SHP77 treated with DMSO at 0.1 percent for 48 hours (cell line): ENCODE measurements at places on chromosomes 7 and 10.

DNA sequence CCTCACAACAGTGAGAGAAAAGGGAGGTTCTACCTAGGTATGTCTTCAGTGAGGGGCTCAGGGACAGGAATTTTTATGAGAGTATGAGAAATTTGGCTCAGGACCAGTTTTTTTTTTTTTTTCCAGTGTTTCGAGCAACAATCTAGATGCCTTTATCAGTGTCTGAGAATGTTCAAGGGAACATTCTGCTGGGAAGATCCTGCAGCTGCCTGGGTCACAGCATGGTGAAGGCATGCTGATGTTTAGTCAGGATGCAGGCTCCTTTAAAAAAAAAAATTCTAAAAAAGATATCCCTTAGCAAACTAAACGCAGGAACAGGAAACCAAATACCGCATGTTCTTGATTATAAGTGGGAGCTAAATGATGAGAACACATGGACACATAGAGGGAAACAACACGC is 31.0 kb downstream of the SBDS start:
- no peak for DNase-seq

DNA sequence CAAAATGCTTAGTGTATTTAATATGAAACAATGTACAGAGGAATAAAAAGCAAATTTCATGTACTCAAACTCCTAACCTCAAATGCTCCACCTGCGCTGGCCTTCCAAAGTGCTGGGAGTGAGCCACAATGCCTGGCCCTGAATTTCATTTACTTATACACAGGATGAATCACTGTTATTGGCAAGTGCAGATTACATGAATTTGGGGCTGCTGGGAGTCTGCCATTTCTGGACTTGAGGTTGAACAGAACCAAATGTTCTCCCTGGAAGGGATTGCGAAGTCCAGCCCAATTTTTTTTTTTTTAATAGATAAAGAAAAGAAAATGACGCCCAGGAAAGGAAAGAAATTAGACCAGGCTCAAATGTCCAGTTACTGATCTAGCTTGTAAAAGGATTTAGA is 6.8 kb upstream of the CSTF2T start:
- no peak for DNase-seq

- no peak for DNase-seq
Observed at GRCh38 chr7:51268859-51269258, 47.8 kb downstream of the COBL start.

DNA sequence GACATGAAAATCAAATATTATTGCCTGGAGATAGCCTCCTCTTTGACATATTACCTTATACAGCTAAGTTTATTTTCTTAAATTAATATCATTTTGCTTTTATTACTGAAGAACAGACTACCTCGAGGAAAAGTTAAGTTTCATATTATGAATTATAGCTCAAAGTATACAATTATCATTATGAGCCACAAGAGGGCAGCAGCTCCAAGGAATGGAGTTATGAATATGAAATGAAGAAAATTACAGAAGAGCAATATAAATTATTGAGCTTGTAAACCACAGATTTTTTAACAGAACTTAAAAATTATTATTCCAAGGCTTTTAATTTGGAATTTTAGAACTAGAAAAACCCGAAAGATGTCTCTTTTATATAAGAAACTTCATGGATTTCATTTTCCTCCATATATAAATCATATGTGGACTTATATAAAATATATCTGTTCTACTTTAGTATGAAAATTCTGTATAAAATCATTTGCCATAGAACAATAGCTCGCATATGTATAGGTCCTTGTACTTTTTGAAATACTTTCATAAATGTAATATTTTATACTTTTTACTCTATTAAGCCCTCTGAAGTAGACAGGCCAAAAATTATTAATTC is 40.1 kb downstream of the IQUB start:
- peak; percentile 11 for DNase-seq

- DNase-seq = peak; percentile 77
Observed at GRCh38 chr10:100998183-100998990, 1.2 kb upstream of the LZTS2 start.

DNA sequence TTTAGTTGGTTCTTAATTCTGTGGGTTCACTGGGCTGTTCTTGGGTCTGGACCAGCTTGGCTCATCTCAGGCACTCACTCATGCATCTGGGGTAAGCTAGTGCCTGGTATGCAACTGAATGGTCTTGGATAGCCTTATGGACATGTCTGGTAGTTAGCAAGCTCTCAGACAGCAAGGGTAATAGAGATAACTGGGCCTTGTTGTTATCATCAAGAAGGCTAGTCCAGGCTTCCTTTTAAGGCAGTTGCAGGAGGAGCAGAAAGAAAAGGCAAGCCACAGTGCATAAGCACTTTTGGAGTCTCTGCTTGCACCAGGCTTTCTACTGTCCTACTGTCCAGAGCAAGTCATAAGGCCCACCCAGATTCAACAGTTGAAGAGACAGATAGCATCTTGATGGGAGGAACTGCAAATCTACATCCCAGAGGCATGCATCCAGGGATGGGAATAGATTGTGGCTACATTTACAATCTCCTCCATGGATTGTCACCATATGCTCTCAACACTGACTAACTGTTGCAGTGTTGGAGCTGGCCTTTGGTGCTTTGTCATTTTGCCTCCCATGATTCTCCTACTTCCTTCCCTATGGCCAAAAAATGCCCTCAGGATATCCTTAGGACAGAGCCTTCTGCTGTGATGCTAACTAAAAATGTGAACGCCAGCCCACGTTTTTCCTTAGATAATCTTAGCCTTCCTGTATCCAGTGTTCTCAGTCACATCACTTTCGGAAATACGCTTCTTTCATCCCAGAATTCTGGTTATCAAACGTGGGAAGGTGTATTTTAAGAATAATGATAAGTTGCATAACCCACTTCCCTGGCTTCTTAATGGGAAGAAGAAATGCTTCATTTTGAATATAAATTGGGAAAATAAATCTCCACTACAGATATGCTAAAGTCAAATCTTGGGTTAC is 3.6 kb downstream of the GIMAP4 start:
- no peak for DNase-seq

DNA sequence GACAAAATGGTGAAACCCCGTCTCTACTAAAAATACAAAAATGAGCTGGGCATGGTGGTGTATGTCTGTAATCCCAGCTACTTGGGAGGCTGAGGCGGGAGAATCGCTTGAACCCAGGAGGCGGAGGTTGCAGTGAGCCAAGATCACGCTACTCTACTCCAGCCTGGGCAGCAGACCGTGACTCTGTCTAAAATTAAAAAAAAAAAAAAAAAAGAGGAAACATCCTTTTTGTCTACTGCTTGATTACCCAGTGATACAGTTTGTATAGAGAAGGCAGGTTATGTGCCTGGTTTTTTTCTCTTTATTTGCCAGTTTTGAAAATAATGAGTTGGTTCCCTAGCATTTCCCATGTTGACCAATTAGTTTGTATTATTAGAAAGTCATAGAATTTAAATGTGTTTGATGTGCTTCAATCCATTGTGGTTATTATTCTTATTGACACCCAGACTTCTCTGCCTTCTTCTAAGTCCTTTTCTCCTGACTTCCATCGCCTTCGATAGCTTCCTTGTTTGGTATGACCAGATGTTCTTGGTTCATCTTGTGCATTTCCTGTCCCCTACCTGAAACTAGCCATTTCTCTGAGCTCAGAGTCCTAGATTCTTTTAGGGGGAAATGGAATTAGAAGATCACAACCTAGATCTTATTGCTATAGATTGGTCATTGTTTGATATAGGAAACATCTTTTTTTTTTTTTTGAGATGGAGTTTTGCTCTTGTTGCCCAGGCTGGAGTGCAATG is 43.2 kb downstream of the VKORC1L1 start:
- DNase-seq = no peak

GRCh38 chr10:1212571-1213141 is 156.5 kb downstream of the WDR37 start:
- DNase-seq = no peak

- no peak for DNase-seq
Observed at GRCh38 chr7:68348401-68348800, 1249.9 kb upstream of the AUTS2 start.

- no peak for DNase-seq
Observed at GRCh38 chr7:43431020-43431595, 151.8 kb upstream of the STK17A start.

GRCh38 chr10:76119036-76119435 is 687.6 kb downstream of the LRMDA start:
- DNase-seq = no peak

DNA sequence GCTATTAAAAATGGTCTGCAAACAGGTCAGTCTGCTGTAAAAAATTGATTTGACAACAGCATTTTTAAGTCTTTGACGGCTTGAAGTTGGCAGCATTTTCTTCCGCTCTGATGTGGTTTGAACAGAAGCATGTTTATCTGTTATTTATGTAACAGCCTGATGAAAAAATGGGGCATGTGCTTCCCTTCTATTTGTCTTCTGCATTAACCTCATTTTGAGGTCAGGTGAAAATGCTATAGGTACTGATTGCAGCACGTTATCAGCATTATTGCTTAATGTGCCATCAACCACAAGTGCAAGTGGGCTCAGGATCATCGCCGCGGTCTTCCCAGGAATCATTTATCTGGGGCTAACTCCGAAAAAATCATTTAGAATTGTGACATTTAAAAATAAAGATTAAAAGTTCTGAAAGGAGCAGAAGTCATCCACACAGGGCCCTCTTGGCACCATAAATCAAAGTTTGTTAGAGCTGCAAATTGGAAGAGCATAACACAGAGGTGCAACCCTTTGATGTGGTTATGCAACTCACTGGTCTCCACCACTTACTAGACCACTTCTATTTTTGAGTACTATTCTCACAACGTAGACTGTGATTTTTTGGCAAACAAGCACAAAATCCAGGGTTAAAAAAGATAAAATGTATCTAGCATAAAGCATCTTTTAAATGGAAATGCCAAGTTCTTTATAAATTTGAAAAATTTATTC is 307.7 kb downstream of the MDFIC start:
- no peak for DNase-seq

DNA sequence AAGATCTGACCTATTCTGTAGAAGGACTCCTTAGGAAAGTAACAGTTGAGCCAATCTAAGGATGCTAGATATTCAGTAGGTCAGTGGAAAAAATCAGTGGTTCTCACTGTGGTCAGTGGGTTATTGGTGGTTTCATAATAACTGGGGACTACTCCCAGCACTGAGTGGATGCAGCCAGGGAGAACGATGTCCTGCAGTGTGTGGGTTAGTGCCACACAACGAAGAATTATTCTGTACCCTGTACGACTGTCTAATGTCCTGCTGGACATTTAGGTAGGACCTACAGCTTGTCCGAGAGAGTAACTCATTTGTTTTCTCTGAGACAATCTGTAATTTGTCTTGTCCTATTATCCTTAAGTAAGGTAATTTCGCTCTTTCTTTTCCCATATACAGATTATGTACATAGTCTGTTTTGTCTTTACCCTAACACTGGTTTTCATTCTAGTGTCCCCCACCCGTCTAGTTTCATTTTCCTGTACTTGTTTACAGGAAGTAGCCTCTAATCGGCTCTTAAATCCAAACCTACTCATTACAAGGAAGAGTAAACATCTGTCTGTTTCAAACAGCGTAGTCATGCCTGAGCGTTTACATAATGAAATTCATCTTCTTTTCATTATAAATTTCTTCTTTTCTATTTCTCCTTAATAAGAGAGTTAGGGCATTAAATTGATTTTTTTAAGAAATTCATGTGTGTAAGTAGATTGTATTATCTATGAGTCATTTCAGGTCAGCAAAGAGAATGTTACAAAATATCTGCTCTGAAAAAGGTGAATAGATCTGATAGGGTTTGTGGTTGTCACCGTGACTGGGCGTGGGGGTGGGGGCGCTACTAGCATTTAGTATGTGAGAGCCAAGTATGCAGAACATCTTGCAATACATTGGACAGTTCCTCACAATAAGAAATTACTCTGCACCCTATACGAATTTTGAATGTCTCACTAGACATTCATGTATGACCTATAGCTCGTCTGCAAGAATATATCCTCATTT is 8.3 kb upstream of the ZC3HAV1L start:
- DNase-seq = no peak

DNA sequence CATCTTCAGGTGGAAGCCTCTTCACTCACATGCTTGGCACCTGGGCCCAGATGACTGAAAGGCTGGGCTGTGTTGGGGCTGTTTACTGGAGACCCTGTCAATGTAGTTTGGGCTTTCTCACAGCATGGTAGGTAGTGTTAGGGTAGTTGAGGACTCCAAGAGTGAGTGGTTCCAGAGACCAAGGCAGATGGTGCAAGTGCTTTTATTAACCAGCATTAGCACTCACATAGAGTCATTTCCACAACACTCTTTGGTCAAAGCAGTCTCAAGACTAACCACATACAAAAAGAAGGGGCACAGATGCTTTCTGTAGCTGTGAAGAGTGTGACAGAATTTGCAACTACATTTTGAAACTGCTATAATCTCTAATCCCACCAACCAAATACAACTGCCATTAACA is 135.0 kb downstream of the RTKN2 start:
- DNase-seq = no peak

- DNase-seq = no peak
Observed at GRCh38 chr7:29285444-29285793, 90.8 kb downstream of the CHN2 start.

DNA sequence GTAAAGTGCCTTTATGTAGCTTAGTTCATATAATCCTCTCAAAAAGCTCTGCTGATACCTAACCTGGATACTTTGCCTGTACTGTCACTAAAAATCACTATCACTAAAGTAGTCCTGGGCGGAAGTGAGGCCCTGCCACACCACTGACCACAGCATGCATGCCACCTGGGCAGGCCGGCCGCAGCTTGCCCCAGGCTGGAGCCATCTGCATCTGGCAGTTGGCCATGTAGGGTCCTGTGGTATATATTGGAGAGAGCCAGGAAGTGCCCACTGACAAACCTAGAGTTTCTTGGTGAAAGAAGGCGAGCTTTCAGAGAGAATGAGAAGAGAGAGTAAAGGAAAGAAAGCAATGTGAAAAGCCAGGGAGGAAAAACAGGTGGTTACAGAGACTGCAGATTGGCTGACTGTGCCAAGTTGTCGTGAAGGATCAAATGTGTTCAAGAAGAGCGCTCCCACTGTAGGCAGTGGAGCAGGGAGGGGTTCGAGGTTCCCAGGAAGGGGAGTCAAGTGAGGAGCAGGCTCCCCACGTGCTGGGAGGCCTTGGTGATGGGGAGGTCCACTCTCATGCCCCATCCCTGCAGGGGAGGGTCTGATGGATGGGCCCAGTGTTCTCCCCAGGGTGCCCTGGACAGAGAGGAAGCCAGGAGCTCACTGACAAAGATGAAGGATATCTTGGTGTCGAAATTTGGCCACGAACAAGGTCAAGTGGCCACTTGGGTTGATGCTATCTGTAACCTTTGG is 13.6 kb downstream of the LOXL4 start:
- no peak for DNase-seq
